ENCODE measurements at places on chromosomes 4 and X. TPM values are rescaled to one million over a fixed set of nuclear protein-coding genes. Genes with fewer than 3 reads are reported as not detected.
A peak's percentile ranks its signal among the peaks of the same experiment; 100 is the strongest.

The GPR78 gene
- total RNA-seq = not detected

The MAGED4B gene
- 4.5 TPM for total RNA-seq

The UGT2B11 gene
- not detected for total RNA-seq

The HELT gene
- total RNA-seq = not detected

The GLRA2 gene
- total RNA-seq = not detected

The SSX3 gene
- total RNA-seq = not detected

The FREM3 gene
- total RNA-seq = not detected

The PCDH19 gene
- total RNA-seq = not detected

The FGFBP2 gene
- total RNA-seq = 23.9 TPM

The SRPX2 gene
- total RNA-seq = not detected

- DNase-seq = no peak
Observed at GRCh38 chr4:19739101-19739651, 512.5 kb upstream of the SLIT2 start.

DNA sequence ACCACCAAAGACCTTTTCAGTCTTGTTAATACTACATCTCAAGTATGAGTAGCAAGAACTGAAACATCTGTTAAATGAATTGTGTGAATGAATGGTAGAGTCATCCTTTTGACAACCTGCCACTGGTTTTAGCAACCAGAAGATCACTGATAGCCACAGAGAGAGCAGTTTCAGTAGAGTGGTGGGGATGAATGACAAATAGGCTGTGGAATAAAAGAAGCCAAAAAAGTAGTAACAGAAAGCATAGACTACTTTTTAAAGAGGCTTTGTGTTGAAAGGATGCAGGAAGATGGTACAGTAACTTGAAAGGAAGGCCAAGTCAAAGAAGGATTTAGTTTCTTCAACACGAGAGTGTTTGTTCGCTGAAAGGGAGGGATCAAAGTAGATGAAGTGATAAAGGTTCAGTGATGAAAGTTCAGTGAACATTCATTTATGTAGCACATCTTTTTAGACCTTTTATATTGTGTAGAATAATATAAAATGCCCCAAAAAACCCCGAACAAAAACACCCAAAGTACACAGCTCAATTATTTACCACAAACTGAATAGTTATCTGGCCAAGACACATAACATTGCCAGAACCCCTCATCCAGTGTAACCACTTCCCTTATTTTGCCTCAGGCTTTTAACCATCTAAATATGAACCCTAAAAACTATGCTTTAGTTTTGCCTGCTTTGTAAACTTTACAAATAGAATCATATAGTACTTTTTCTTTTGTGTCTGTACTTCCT, 40.1 kb upstream of the EIF1AX start:
- DNase-seq = no peak

- DNase-seq = no peak
Observed at GRCh38 chr4:168813890-168814289, 196.2 kb downstream of the CBR4 start.

GRCh38 chr4:107643021-107643420, 77.0 kb downstream of the PAPSS1 start:
- DNase-seq = no peak

GRCh38 chr4:5708449-5709206, at the start of gene EVC2:
Gene EVC2 (minus strand): TSS chr4:5708559. CDS start chr4:5708513, 46 bp downstream.
- DNase-seq = no peak

- DNase-seq = no peak
Observed at GRCh38 chr4:5812506-5813229, 80.2 kb downstream of the CRMP1 start.

- DNase-seq = no peak
Observed at GRCh38 chr4:74097116-74097515, 1.9 kb downstream of the CXCL2 start.

DNA sequence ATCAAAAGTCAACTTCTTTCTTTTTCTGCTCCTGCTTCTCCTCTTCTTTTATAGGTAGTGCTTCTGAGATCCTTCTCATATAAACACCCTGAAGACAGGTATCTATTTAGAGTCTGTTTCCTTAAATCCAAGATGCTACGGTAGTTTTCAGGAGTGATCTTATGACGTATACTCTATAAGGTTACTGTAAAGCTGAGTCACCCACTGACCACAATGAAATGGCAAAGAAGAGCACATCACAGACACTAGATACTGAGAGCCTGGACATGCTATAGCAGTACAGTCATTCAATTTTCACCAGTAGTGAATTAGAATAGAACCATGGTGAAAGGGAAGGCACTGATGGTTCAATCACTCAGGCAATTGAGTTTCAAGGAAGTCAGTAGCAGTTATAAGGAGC, 412.5 kb downstream of the ADAM29 start:
- no peak for DNase-seq

DNA sequence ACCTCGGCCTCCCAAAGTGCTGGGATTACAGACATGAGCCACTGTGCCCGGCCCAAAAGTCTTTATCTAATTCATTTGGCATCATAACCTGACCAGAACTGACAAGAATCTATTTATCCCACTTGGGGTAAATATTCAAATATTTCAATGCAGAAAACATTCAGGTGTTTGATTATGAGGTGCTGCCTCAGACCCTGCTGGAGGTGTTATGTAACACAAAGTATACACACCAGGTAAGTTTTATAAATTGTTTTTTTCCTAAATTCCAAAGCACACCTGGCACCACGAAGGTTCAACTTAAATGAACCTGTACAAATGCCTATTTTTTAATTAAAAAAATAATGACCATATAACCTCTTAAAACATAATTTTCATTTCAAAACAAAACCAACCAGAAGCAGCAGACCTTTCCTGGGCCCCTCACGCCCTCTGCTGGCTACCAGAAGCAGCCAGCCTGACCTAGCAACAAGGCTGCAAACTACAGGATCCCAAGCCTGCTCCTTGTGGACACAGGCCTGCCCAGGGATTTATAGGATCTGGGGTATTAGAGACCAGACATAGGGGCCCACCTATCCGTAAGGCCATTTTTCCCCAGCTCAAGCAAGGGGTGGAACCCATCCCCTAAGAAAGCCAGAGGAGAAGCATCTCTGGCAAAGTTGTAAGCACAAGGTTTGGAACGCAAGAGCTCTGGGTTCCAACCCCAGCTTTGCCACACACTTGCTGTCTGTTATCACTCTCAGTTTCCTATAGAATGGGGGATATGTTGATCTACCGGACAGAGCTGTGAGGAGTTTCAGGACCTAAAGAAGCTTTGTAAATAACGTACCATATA, 11.7 kb downstream of the OTUD5 start:
- DNase-seq = peak; percentile 52

GRCh38 chr4:67922697-67923096, 38.9 kb upstream of the TMPRSS11D start:
- no peak for DNase-seq

DNA sequence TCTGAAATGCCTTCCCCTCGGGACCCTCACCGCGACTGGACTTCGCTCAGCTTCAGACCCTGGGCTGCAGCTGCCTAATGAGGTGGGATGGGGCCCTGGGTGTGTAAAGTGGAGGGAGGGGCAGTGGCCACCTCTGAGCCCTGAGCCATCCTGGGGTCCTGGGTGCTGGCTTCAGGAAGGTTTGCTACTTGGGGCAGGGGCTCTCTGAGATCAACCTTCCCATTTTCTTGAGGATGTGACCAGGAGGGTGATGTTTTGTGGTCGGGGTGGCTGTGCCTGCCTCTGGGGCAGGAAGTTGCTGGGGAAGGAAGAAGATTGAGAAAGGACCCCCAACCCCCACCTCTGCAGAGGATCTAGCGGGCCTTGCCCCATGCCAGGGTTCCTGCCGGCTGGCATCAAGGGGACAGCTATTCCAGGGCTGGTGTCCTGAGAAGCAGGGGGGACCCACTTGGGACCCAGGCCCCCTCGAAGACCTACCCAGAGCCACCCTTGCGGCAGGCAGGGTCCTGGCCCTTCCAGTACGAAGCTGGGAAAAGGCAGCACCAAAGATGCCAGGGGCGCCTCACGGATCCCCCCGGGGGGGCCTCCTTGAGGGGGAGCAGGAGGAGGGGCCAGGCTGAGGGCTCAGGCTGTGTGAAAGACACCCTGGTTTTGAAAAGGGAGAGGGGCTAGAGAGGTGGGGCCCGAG, 6.5 kb downstream of the SH3BP2 start:
- DNase-seq = peak; percentile 47

DNA sequence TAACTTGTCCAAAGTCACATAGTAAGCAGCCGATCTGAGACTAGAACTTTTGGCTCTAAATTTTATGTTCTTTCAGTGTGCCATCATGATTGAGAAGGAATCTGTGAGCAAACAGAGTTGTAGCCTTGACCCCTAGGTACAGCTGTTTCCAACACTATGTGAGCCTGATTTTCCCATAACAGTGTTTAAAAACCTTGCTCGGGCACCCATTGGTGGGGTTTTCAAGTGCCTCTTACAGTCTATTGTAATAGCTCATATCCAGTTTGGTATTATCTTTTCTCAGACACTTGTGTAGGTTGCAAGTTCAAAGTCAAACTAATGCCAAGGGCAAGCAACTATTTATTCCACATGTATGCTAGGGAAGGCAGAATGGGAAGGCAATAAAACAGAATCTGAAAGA, 467.9 kb downstream of the INPP4B start:
- no peak for DNase-seq

DNA sequence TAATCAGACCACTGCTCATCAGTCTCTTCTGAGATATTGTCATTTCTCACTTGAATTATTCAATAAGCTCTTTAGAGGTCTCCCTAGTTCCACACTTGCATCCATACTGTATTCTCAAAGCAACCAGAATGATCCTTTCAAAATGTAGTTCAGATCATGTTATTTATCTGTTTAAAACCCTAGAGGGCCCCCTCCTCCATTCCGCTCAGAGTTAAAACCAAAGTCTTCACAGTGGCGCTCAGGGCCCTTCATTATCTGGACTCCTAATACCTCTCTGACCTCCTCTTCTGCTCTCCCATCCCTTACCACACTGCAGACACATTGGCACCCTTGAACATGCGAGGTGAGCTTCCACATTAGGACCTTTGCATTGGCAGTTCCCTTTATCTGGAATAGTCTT, 32.7 kb upstream of the HPGDS start:
- no peak for DNase-seq

GRCh38 chrX:30468471-30468870, 109.1 kb downstream of the TASL start:
- DNase-seq = no peak

DNA sequence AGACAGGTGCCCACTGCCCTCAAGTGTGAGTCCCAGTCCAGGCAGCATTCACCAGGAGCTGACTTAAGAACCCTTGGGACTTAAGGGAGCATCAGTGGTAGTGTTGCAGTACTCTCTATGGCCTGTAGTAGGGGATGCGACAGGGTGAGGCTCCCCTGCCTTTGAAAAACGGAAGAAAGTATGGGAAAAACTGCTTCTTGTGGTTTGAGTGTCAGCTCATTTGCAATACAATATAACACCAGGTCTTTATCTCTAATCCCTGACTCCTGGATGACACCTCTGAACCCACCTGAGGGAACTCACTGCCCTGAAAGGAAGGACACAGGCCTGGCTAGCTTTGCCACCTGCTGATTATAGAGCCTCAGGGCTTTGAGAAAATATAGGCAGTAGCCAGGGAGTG, 176.0 kb downstream of the SMARCA1 start:
- DNase-seq = no peak

DNA sequence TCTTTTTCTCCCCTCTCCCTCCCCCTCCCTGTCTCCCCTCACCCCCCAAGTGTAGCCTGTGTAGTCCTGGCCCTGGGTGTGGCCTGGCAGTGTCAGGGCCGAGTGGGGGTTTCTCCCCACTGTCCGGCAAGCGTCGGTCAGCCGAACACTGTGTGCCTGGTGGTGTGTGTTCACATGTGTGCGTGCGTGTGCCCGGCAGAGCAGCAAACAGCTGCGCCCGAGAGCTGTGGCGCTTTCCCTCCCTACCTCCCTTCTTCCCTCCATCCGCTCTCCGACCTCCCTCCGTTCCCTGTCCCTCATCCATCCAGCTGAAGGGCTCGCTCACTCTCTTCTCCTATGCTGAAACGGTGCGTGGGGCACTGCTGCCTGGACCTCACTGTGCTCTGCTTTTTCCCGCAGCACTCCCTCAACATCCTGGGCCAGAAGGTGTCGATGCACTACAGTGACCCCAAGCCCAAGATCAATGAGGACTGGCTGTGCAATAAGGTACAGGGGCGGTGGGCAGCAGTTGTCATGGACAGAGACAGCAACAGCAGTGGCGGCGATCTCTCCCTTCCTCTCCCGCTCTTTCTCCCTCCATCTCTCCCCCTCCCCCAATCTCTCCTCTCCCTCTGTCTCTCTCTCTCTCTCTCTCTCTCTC, 17.4 kb upstream of the UBA1 start:
- DNase-seq = no peak

GRCh38 chrX:46860557-46860956, 23.7 kb downstream of the RP2 start:
- no peak for DNase-seq

- DNase-seq = no peak
Observed at GRCh38 chr4:109327641-109328040, 25.2 kb upstream of the COL25A1 start.

DNA sequence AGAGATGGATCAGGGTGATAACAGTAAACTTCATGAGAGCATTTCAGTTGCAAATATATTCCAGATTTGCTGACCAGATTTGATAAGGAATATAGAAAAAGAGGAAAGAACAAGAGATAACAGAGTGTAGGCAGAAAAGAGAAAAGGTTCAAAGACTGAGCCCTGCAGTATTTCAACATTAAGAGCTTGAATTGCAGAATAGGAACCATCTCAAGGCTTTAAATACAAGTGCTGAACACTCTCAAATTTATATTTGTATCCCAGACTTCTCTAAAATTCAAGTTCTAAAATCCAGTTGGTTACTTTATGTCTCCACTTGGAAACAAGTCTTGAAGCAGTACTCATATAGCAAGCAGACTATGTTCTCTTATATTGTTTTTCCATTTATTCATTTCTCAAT, 9.7 kb upstream of the MYOZ2 start:
- DNase-seq = no peak

- no peak for DNase-seq
Observed at GRCh38 chr4:168486912-168487281, 6.6 kb upstream of the DDX60L start.

GRCh38 chrX:10615931-10616774, 4.2 kb downstream of the MID1 start:
- no peak for DNase-seq

GRCh38 chrX:111322231-111322855, 52.1 kb upstream of the CAPN6 start:
- DNase-seq = no peak

- no peak for DNase-seq
Observed at GRCh38 chr4:88860586-88860985, 163.0 kb upstream of the NAP1L5 start.

GRCh38 chr4:129113919-129114318, 18.0 kb downstream of the C4orf33 start:
- DNase-seq = no peak

DNA sequence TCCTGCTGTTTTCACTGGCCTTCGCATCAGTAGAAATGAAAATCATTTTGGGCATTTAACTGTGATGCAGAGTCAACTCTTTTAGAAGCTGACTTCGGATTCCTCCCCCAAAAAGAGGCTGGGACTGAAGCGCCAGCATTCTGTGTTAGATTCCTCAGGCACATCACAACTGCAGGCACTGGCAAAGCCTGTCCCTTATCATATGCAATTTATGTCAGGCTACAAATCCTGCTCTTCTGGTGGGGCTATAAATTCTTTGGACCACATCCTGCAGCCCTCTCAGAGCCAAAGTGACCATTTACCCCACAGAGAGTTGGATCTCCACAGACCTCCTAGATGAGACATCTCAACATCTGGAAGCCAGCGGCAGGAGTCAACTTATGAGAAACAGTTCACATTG, 138.4 kb downstream of the CBR4 start:
- DNase-seq = no peak

- DNase-seq = peak; percentile 83
Observed at GRCh38 chrX:69538321-69538876, 34.3 kb downstream of the NALF2 start.

All from activated naive CD8-positive, alpha-beta T cell treated with anti-CD3 and anti-CD28 coated beads, Interleukin-2, amount 10 ng/mL, durations not matched to agents 7 days and 5 days (primary cell).